ENCODE measurements at places on chromosomes 2 and 18. TPM values are rescaled to one million over a fixed set of nuclear protein-coding genes. Genes with fewer than 3 reads are reported as not detected.

Gene GAREM2
- total RNA-seq, result 0.22 TPM

Gene OTOS
- total RNA-seq, result not detected

DNA sequence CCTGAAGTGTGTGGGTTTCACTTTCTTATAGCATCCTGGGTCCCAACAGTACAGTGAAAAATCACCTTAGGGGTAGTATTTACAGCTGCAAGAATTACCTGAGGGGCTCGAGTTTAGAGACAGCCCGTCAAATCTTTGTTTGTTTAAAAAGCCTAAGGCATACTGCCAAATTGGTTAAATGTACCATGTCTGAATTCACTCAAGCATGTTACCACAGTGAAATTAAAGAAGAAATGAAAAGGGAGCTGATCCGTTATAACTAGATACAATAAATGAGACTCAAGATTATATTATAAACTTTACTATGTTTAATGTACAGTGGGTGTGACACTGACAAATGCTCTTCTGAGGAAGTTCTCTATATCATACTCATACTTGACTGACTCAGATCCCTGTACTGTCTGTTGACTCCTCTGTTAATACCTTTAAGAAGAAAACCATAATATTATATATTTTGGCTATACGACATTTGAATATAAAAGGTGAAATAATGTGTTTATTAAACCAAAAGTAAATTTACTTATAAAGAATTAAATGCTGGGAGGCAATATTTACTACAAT is 107.3 kb downstream of the TMEFF2 start:
- DNase-seq, result no peak

DNA sequence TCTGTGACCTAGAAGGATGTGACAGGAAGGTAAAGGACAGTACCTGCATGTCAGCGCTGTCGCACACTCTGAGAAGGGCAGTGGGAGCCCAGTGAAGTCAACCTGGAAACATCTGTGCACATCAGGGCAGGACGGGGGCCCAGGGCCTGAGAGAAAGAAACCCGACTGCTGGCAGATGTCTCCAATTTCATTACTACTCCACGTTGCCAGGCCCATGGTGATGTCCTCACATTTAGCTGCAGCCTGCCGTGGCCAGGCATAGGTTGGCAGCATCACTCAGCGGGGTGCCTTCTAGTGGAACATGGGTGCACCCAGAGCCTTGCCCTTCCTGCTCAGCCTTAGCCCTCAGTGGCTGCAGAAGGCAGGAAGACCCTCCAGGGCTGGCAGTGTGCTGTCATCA is 72.3 kb upstream of the FOSL2 start:
- DNase-seq, result no peak

DNA sequence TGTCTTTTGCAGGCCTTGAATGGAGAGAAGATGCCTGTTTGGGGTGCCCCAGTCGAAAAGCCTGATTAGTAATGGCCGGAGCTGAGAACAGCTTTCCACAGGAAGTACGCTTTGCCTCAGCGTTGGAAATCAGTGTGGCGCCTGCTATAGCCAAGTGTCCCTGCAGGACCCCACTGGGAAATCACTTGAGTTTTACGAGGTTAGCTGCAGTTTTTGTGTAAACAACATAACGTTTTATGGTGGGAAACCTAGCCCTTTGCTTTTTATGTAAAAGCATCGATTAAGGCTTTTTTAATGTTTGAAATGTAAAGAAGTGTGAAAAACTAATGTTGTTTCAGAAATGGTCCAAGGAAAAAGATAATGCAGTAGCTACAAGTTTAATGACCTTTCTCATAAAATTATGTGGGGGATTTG is 234.2 kb downstream of the TTC32 start:
- DNase-seq, result no peak

Gene SLC9A4
- not detected for total RNA-seq

DNA sequence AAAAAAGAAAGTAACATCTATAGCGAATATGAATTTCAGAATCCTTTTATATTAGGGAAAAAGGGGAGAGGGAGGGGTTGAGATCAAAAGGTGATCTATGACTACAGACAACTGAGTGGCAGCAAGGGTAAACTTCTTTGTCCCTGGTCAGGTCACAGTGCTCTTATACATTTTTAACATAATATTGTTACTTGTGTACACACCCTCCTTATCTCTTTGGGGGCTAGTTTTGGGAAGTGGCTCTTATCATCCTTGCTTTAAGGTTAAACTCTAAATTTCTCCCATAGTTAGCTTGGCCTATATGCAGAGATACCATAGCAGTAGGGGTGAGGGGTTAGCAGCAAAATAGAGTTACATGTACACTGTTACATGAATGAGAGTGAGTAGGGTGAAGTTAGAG is 31.6 kb upstream of the ATG16L1 start:
- no peak for DNase-seq

Gene TUBA3E
- total RNA-seq, result not detected

- DNase-seq, result peak; percentile 24
Observed at GRCh38 chr2:32977228-32977758, 30.5 kb downstream of the LTBP1 start.

Measured in upper lobe of left lung (tissue), 6 donors.